Immature natural killer cell (primary cell): ENCODE measurements at places on chromosomes 2 and 18.

- DNase-seq: no peak
Measured at GRCh38 chr2:86021396-86022378, 84.0 kb downstream of the POLR1A start.

- no peak for DNase-seq
Measured at GRCh38 chr2:74079522-74080341, 68.0 kb downstream of the BOLA3 start.

DNA sequence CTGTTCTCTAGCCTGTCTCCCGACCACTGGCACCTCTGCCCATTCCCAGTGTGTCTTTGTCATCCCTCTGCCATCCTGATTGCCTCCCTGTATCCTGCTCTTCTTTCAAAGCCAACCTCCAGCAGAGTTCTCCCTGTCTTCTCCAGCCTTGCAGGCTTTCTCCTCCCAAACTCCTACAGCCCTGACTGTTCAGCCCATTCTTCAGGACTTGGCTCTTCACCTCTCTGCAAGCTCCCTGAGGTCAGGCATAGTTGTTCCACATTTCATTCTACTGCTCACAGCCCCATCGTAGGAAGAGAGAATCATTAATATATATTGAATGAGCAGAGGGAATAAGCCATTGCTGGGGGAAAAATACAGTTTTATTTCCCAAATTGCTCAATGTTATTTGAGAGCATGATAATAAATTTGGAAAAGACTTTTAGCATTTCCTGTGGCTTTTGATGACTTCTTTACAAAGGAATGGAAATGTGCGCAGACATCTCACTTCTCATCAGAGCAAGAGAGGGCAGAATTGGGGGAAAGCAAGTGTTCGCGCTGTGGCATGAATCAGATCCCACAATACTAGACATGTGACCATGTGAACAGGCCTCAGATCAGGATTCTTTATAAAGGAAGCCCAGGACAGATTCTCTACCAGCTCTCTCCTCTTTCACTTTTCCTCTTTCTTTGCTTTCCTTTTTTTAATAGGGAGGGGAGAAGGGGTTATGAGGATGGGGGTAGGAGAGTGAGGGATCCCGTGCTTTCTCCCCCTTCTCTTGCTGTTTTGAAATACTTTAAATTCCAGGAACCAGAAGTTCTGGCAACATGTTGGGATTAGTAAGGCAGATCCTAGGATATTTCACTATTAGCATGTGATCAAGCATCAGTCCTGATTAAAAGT is 37.4 kb downstream of the EPAS1 start:
- DNase-seq: no peak

DNA sequence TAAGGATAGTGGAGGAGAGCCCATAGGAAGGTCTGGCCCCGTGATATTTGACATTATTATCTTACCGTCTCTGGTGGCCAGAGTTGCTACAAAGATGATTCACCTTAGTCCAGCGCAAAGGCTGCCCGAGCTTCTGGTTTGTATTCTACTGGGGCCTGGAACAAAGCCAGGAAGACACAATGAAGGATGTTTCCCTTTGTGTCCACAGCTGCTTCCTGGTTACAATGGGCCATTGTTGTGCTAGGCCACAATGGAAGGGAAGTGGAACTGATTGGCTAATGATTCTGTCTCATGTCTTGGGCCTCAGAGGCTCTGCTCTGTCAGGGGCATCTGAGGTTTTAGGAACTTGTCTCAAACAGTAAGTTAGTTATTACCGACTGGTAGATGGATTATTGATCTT is 132.2 kb downstream of the TDRD15 start:
- no peak for DNase-seq
